ENCODE measurements at places on chromosomes 2 and 18. TPM values are rescaled to one million over a fixed set of nuclear protein-coding genes. Genes with fewer than 3 reads are reported as not detected.

The DYNAP gene
- not detected for total RNA-seq

The MLPH gene
- total RNA-seq: 121 TPM

The MTCL1 gene
- total RNA-seq: 9.3 TPM

The NAT8 gene
- not detected for total RNA-seq

The OTOF gene
- total RNA-seq: not detected

The C1QL2 gene
- not detected for total RNA-seq

DNA sequence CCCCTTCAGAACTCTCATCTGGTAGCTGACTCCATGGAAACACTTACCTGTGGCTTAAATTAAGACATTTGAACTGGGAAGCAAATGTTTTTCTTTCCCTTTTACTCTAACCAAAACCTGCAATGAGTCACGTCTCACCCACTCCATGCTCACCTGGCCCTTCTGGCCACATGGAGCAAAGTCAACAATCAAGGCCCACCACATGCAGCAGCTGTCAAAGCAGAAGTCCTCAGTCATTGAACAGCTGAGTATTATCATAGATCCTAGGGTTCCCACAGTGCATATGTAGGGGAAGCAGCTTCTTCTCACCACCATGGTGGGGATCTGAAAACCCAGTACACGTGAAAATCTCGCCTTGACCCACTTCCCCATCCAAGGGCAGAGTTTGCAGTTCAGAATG, 12.3 kb upstream of the MEP1B start:
- no peak for DNase-seq

DNA sequence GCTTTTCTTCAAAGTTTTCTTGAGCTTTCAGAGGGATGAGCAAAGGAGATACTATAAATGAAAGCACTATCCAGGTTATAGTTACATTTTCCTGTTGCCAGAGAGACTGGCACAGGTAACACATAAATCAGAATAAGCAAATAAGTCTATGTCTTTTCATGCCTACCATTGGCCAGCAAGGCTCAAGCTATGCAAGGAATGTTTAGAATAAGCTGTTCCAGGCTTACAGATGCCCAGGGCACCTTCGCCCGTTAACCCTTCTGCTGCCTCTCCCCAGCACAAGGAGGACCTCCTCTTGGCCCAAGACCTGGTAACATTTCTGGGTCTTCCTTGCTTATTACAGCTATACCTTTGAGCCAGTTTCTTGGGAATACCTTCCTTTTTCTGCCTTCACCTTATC, 233.7 kb upstream of the MEIS1 start:
- DNase-seq: no peak

GRCh38 chr2:187349326-187349944, 98.6 kb downstream of the CALCRL start:
- DNase-seq: no peak

DNA sequence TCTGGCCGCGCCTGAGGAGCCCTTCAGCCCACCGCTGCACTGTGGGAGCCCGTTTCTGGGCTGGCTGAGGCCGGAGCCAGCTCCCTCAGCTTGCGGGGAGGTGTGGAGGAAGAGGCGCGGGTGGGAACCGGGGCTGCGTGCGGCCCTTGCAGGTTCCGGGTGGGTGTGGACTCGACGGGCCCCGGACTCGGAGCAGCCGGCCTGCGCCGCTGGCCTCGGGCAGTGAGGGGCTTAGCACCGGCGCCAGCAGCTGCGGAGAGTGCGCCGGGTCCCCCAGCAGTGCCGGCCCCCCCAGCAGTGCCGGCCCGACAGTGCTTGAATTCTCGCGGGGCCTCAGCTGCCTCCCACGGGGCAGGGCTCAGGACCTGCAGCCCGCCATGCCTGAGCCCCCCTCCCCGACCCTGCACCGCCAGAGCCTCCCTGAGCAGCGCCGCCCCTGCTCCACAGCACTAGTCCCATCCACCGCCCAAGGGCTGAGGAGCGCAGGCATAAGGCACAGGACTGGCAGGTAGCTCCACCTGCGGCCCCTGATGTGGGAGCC, 534.2 kb downstream of the ZNF804A start:
- DNase-seq: no peak

DNA sequence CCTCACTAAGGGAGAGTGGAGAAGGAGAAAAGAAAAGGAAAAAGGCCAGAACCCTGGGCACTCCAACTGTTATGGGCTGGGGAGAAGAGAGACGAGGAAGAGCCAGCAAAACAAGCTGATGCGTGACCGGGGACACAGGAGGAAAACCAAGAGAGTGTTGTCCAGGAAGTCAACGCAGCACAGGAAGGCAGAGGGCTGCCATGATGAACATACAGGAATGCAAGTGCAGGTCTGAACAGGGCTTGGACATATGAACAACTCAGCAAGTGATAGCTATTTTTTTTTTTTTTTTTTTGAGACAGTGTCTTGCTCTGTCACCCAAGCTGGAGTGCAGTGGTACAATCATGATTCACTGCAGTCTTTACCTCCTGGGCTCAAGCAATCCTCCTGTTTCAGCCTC, 28.4 kb downstream of the SIX3 start:
- no peak for DNase-seq

DNA sequence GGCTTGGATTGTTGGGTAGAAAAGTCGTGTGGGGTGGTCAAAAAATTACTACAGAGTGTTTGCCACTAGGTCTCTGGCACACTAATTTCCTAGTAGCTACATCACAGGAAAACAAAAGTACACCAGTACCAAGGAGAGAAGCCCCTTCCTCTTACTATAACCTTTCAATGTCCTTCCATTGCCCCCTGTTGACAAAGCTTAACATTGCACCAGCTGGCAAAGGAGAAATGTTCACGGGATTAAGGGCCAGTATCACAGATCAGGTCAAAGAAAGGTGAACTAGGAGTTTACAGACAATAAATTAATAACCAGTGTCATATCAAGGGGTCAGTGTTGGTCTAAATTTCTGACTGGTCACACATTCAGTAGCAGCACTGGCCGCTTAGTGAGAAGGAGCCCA, 1139.6 kb upstream of the FAM98A start:
- no peak for DNase-seq

DNA sequence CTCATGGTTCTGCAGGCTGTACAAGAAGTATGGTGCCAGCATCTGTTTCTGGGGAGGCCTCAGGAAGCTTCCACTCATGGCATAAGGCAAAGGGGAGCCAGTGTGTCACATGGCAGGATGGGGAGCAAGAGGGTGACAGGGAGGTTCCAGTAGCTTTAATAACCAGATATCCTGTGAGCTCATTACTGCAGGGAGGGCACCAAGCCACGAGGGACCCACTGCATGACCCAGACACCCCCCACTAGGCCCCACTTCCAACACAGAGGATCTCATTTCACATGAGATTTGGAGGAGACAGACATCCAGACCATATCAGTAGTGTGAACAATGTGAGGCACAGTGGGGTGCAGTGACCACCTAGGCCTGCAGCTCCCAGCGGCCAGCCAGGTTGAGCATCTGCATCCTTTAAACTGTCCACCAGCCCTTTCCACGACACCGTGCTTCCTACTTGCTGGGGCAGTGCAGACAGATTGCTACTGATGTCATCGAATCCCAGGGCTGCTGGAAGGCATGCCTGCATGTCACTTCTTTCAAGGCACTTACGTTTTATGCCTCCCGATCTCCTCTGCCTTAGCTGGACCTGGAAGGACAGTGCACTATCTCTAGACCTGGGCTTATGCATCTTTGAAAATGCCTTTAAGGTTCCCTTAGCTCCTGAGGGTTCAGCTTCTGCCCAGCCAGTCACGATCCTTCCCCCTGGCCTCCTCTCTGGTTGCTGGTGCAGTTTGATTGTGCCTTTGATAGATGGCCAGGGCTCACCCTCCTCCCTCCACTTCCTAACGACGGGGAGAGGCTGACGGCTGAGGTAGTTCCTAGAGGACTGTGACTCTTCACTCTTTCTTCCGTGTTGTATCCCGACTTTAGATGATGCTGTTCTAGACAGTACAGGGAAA, 174.3 kb downstream of the FAM210A start:
- no peak for DNase-seq

- DNase-seq: no peak
Measured at GRCh38 chr2:19712850-19713249, 188.9 kb downstream of the TTC32 start.

GRCh38 chr2:1935476-1935875, 191.2 kb upstream of the PXDN start:
- DNase-seq: no peak

GRCh38 chr2:215612786-215613185, 176.9 kb upstream of the FN1 start:
- peak; percentile 13 for DNase-seq

DNA sequence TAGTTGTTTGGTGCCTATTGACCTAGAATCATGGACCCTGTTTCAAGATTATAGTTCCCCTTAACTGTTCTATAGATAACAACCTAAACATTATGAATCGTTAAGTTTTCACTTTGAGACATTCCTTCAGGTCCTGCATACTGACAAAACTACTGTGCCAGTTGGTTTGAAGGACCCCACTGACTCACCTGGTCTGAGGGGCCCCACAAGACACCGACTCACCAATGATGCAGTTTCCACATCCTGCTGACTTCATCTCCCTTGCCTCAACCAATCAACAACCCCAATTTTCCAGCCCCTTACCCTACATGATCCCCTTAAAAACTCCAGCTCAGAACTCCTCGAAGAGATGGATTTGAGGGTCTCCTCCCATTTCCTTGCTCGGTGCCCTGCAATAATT, 89.6 kb upstream of the CCDC141 start:
- DNase-seq: no peak

DNA sequence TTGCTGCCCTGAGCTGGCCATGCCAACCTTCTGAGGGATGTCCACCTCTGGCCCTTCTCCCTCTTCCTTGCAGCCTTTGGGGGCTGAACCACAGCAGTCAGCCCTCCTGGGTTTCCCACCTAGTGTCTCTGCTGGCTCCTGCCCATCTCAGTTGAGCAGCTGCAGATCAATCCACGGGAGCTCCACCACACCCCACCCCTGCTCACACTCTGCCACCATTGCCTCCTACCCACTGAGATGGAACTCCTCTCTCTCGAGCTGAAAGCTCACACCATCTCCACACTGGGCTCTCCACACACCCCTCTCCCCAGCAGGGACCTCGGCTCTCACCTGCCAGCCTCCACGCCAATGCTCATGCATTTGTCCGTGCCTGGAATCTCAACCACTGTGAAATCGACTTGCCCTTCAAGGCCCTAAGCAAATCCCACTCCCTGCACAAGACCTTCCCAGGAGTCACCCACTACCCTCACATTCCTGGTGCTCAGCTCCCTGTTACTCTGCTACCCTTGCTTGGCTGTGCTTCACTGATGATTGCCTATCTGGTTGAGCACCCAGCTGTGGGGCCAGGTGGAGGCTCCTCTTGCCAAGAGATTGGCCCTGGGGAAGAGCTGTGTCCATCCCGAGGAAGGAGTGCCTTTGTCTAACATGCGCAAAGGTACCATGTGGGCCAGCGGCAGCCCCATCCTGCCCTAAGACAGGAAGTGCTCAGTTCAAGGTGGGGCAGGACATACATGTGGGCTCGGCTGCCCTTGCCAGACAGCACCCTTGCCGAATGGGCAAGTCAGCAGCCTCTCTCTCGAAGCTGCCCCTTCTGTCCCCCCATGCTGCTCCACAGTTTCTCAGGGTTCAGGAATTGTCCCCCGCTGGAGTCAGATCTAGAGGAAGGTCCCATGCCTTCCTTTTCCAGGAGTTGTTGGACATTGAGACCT, 208.7 kb downstream of the CYP26B1 start:
- DNase-seq: no peak

DNA sequence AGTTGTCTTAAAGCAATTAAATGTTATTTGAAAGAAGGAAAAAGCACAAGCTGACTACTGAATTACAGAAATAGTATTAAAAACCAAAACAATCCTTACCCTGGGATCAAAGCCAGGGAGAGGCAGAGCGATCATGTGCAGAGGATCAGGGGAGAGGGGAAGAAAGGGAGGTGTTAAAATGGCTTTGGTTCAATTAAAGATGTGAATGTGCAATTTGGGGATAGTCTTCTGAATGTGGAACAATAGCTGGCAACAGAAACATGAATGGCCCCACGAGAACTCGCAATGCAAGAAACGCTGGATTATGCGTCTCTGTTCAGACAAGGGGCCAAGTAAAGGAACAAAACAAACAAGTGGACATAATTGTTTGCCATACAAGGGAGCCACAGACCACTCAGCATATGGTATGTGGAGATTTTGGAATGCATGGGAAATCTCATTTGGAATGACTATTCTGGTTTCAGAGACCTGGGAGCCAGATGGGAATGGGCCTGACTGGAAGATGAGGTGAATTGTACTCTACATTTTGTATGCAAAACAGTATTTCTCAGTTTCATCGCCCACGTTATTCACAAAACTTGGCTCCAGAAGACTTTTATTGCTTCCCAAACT, 155.4 kb downstream of the SLC4A3 start:
- no peak for DNase-seq

DNA sequence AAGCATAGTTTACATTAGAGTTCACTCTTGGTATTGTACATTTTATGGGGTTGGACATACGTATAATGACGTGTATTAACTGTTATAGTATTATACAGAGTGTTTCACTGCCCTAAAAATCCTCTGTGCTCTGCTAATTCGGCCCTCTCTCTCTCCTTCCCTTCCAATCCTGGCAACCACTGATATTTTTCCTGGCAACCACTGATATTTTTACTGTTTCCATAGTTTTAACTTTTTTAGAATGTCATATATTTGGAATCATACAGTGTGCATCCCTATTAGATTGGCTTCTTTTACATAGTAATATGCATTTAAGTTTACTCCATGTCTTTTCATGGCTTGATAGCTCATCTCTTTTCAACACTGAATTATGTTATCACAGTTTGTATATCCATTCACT, 526.7 kb downstream of the RIT2 start:
- DNase-seq: no peak

DNA sequence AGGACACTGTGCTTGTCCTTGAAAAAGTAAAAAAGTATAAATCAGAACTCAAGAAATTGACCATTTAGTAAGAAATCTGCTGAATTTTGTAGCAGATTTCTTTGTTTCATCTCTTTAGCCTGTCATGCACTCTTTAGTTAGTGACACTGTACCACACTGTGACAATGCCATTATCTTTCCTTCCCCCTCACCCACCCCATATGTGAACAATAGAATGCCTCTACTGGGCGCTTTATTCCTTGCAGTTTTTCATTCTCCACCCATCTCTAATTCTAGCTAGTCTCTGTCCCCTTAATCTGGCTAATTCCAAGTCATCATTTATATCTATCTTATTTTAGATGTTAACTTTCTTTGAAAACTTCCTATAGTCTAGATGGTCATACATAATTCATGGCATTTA, 241.0 kb downstream of the LRP1B start:
- DNase-seq: no peak

DNA sequence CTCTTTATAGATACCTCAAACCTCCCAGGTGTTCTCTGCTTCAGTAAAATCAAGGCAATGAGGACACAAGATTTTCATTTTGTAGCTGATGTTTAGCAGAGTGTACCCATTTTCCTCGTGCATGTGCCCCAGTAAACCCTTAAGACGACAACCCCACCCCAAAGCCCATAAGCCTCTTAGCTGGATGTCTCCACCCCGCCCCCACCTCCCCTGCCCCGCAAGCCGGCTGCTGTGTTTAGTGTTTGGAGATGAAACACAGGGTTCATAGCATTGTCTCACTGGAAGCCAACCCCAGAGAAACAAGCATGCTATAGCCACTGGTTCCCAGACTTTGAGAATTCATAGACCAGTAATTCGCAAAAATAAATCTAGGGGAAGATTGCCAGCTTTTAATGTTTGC, 5.8 kb upstream of the SAG start:
- DNase-seq: no peak

Measured in RPMI7951 (cell line).